ENCODE measurements at places on chromosomes 7 and 10. TPM values are rescaled to one million over a fixed set of nuclear protein-coding genes. Genes with fewer than 3 reads are reported as not detected.

The RPEL1 gene
- total RNA-seq, result not detected

The CYP26C1 gene
- total RNA-seq, result not detected

- no peaks in the 10 kb centered on the region for H3K36me3 ChIP-seq
- H3K4me1 ChIP-seq, result peaks cover 4% of the 10 kb centered on the region
- H3K4me3 ChIP-seq, result peak overlapping the region; percentile 46
- H3K27ac ChIP-seq, result peak overlapping the region; percentile 18
- peak; percentile 47 for ATAC-seq
- peaks cover 37% of the 10 kb centered on the region for H3K27me3 ChIP-seq
Measured at GRCh38 chr7:87474533-87475358, 734 bp downstream of the ABCB4 start.

DNA sequence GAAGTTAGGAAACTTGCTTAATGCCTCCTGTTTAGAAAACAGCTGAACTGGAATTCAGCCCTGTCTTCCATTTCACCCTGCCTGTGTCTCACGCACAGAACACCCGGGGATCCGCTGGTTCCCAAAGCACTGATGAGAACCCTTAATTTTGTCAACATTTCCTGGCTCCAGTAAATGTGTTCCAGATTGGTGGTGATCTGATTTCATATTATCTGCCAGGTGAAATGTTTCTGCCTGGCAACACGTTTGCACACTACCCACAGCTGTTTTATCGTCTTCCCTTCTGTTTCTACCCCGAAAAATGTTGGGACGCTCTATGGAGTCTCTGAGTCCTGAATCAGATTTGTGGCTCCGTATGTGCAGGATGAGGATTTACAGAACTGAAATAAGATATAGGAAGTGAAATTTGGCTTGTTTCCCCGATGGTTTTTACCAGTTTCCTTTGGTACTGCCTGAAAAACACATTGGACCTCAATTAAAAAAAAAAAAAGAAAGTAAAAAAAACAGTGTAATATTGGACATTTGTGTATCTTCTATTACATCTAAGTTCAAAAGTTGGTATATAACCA lies 29.0 kb downstream of the MRC1 start:
- no peak overlapping the region for H3K27ac ChIP-seq
- peaks cover 20% of the 10 kb centered on the region for H3K27me3 ChIP-seq
- no peak overlapping the region for H3K4me3 ChIP-seq

The AOAH gene
- 2.9 TPM for total RNA-seq

DNA sequence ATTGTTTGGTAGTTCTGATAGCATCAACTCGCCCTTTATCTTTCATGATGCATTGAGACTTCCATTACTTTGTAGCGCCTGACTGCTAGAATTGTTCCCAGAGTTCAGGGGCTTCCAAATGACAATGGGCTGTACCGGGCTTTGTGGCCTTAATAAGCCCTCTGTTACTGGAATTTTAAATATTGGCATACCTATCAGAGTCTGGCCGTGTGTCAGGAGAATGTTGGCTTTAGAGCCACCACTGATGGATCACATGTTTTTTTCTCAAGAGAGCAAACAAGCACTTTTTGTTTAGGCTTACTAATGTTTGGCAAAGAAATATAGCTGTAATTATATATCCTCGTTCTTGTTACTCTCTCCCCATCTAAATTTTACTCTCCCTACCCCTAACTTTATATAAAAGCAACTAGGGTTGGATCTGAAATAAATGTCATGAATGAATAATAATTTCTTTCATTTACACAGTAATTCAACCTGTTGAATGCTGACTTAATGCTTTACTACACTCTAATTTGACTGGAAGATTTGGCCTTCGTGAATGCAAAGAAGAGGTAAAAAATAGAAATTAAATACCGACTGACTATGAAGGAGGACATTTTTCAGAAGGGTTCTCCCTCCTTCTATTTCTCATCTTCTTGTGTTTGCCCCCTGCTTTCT lies 396.7 kb downstream of the AUTS2 start:
- H3K27me3 ChIP-seq, result peaks cover 6% of the 10 kb centered on the region
- no peaks in the 10 kb centered on the region for H3K4me1 ChIP-seq
- H3K4me3 ChIP-seq, result no peak overlapping the region
- H3K36me3 ChIP-seq, result no peaks in the 10 kb centered on the region
- no peak overlapping the region for H3K27ac ChIP-seq
- no peak for ATAC-seq

DNA sequence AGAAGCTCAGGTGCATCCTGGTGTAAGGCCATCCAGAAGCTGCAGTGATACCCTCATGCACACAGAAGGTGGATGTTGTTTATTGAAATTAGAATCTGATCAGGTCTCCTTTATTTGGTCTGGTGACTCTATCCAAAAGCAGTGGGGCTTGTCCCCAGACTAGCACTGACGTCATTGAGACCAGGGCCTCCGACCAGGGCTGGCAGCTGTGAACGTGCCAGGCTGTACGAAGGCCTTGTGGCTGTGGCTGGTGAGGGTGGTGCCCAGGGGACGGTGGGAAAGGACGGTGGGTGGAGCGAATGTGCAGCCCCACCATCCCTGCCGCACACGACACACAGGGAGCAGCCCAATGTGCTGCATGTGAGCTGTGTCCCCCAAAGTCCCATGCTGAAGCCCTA lies 160.0 kb downstream of the ADARB2 start:
- ATAC-seq, result no peak
- H3K27me3 ChIP-seq, result peaks cover 10% of the 10 kb centered on the region
- no peaks in the 10 kb centered on the region for H3K36me3 ChIP-seq
- H3K27ac ChIP-seq, result no peak overlapping the region

- H3K4me3 ChIP-seq, result no peak overlapping the region
- no peaks in the 10 kb centered on the region for H3K4me1 ChIP-seq
- no peaks in the 10 kb centered on the region for H3K36me3 ChIP-seq
- no peak for ATAC-seq
- H3K27me3 ChIP-seq, result peaks cover 20% of the 10 kb centered on the region
- no peak overlapping the region for H3K27ac ChIP-seq
Measured at GRCh38 chr7:29764227-29764626, 42.1 kb upstream of the WIPF3 start.

The IQCE gene
- 11.2 TPM for total RNA-seq

- no peak overlapping the region for H3K4me3 ChIP-seq
- no peak overlapping the region for H3K27ac ChIP-seq
- H3K4me1 ChIP-seq, result no peaks in the 10 kb centered on the region
- ATAC-seq, result no peak
Measured at GRCh38 chr10:44046605-44047004, 338.3 kb downstream of the CXCL12 start.

DNA sequence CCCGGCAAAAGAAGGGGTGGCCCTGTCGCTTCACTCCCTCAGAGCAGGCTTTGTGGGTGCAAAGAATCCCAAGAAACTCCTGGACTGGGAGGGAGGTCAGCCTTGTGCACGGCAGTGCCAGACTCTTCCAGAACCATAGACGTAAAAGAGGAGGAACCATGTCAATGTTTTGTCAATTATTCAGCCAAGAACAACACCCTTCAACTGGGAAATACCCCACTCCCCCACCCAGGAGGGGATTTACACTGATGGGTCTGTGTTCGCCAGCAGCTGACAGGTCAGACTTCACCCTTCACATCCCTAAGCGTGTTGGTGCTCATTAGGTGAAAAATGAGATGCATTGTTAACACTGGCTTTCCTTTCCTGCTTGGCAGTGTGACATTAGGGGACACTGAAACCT lies 116.8 kb upstream of the BMPER start:
- no peaks in the 10 kb centered on the region for H3K27me3 ChIP-seq
- no peaks in the 10 kb centered on the region for H3K36me3 ChIP-seq
- no peaks in the 10 kb centered on the region for H3K4me1 ChIP-seq
- no peak overlapping the region for H3K27ac ChIP-seq

The PRKRIP1 gene
- 41.7 TPM for total RNA-seq

DNA sequence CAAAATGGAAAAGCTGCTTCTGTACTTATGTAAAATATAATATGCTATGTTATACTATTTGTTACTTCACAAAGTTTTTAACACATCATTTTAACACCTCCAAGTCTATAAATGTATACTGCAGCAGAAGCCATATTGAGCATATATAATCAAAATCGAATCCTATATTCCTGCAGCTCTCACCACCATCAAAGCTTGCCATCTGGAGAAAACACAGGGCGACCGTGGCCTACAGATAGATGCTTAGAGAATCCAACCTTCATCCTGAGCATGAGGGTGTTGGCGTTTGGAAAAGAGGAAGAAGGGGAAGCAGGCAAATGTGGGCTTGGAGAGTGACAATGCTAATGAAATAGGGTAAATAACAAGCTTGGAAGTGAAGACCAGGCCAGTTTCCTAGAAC lies 258.8 kb upstream of the IMMP2L start:
- no peak overlapping the region for H3K4me3 ChIP-seq
- H3K27me3 ChIP-seq, result peaks cover 9% of the 10 kb centered on the region
- H3K4me1 ChIP-seq, result no peaks in the 10 kb centered on the region
- no peaks in the 10 kb centered on the region for H3K36me3 ChIP-seq
- no peak for ATAC-seq

DNA sequence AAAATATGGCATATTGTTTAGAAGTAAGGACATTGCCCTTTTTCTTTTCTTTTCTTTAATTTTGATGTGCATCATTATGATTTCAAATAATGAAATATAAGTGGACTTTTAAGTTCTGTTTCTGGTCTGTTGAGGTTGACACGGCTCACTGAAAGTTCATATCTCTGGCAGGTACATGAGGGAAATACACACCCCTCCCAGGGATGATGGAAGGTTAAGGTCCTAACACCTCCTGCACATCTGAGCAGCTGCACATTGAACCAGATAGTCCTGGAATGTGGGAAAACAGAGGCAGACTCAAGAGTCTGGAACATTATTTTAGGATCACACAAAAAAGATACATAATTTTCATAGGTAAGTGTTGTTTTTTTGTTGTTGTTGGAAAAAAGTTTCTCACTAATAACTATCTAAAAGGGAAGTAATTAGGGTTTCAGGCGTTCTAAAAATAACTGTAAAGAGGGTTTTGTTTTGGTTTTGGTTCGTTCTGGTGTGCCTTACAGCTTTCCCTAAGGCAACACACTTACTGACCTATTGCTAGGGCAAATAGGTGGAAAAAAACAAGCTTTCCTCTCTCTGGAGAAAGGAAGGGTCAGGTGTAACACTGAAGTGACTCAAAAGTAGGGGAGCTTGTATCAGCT lies 201.2 kb upstream of the PRKCQ start:
- H3K36me3 ChIP-seq, result no peaks in the 10 kb centered on the region
- no peak overlapping the region for H3K27ac ChIP-seq
- no peak overlapping the region for H3K4me3 ChIP-seq
- H3K27me3 ChIP-seq, result peaks cover 44% of the 10 kb centered on the region
- no peak for ATAC-seq

The TMEM273 gene
- 92.2 TPM for total RNA-seq

The GPR158 gene
- total RNA-seq, result not detected

GRCh38 chr7:74269757-74270277 lies 15.6 kb upstream of the RFC2 start:
- no peaks in the 10 kb centered on the region for H3K27me3 ChIP-seq
- H3K4me1 ChIP-seq, result peaks cover 5% of the 10 kb centered on the region
- H3K4me3 ChIP-seq, result peak overlapping the region; percentile 55
- ATAC-seq, result peak; percentile 73
- H3K36me3 ChIP-seq, result no peaks in the 10 kb centered on the region

- no peaks in the 10 kb centered on the region for H3K36me3 ChIP-seq
- no peaks in the 10 kb centered on the region for H3K27me3 ChIP-seq
- no peak overlapping the region for H3K4me3 ChIP-seq
- H3K4me1 ChIP-seq, result no peaks in the 10 kb centered on the region
Measured at GRCh38 chr7:42735081-42735480, 176.8 kb downstream of the C7orf25 start.

The ADCY1 gene
- total RNA-seq, result 6.3 TPM

GRCh38 chr7:25770235-25770634 lies 381.8 kb upstream of the NFE2L3 start:
- no peaks in the 10 kb centered on the region for H3K36me3 ChIP-seq
- ATAC-seq, result no peak
- no peaks in the 10 kb centered on the region for H3K4me1 ChIP-seq
- H3K27me3 ChIP-seq, result peaks cover 17% of the 10 kb centered on the region
- H3K4me3 ChIP-seq, result no peak overlapping the region

Measured in activated T-helper 17 cell treated with anti-CD3 and anti-CD28 coated beads, Interleukin-2, amount 50 U/mL, for 72 hours (primary cell).